ENCODE measurements at places on chromosomes 7 and 10.
A peak's percentile ranks its signal among the peaks of the same experiment; 100 is the strongest.

- DNase-seq = peak; percentile 72
Measured at GRCh38 chr7:5396999-5397663, 26.5 kb downstream of the TNRC18 start.

- DNase-seq = no peak
Measured at GRCh38 chr7:154587792-154588191, 415.1 kb downstream of the PAXIP1 start.

GRCh38 chr10:47378606-47379444 is 5.3 kb downstream of the ZNF488 start:
- DNase-seq = no peak

- DNase-seq = no peak
Measured at GRCh38 chr7:132966754-132967469, 115.0 kb downstream of the CHCHD3 start.

DNA sequence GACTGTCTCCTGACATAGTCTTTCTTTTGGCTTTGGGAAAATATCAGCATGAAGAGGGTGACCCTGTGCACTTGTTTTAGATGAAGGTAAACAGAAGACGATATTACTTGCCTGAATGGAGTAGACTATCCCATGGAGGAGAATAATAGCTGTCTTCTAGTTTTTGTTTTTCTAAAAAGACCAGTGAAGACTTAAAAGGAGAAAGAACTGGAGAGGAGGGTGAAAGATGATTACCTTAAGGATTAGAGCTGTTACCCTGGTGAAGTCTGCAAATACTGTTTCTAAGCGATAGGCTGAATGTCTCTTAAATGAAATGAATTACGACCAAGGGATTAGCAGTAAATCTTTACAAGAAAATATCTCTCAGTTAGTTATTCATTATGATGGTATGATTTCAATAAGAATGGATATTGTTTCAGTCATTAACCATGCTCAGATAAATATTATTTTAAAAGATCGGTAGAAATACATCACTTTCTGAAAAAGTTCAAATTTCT is 255.6 kb upstream of the FERD3L start:
- DNase-seq = no peak

- no peak for DNase-seq
Measured at GRCh38 chr10:19971343-19972052, 155.3 kb downstream of the PLXDC2 start.

- peak; percentile 15 for DNase-seq
Measured at GRCh38 chr7:2138146-2138765, 94.5 kb downstream of the MAD1L1 start.

DNA sequence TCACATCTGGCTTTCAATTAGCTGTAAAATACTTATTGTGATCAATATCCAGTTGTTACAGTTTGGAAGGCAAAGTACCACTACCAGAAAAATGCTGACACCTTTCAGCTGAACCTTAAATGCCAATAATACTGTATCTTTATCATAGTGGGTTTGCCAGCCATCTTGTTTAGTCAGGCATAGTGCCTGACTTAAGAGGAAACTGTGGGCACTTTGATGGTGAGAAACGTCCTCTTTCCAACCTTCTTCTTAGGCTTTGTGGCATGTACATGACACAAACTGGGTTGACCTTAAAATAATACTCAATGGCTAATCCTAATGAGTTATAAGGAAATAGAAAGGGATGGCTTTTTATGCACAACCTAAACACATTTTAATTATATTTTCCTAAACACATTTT is 52.3 kb upstream of the PRR15 start:
- DNase-seq = no peak

DNA sequence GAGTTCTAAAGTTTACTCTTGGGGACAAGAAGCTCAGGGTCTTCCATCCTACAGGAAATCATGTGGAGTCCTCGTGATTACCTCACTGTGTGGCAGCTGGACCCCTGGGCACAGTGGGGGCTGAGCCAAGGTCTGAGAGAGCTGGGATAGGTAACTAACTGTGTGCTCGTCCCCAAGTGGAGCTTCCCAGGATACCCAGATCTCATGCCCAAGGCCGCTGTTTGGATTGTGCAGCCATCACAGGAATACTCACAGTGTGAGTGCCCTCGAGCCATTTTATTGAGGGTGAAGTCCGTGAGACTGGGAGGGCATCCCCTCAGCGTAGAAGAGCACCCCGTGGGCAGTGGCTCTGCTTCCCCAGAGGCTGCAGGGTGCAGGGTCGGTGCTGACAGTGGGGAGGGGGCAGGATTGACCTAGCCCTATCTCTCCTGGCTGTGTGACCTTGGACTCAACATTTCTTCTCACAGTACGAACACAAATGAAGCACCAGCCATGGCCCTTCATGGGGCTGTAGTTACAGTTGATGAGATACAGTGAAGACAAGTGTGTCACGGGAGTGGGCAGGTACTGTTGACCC is 69.6 kb upstream of the LEP start:
- DNase-seq = no peak

Data from stimulated activated CD8-positive, alpha-beta memory T cell treated with anti-CD3 and anti-CD28 coated beads, Interleukin-2, amount 100 ng/mL, for 1 hour (primary cell).